ENCODE measurements at places on chromosomes 2 and 18. TPM values are rescaled to one million over a fixed set of nuclear protein-coding genes. Genes with fewer than 3 reads are reported as not detected.
A peak's percentile ranks its signal among the peaks of the same experiment; 100 is the strongest.

DNA sequence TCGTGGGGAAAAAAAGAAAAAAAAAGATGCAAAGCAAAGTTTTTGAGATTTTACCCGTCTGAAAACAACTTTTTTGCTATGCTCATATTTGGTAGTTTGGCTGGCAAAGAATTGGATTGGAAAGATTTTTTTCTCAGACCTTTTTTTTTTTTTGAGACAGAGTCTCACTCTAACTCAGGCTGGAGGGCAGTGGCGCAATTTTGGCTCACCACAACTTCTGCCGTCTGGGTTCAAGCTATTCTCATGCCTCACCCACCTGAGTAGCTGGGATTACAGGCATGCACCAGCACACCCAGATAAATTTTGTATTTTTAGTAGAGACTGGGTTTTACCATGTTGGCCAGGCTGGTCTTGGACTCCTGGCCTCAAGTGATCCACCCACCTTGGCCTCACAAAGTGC, 56.3 kb upstream of the TANC1 start:
- DNase-seq, result no peak

GRCh38 chr2:150441784-150442183, 45.7 kb downstream of the RND3 start:
- DNase-seq, result no peak

GRCh38 chr2:168355779-168356476, 100.1 kb upstream of the CERS6 start:
- no peak for DNase-seq

DNA sequence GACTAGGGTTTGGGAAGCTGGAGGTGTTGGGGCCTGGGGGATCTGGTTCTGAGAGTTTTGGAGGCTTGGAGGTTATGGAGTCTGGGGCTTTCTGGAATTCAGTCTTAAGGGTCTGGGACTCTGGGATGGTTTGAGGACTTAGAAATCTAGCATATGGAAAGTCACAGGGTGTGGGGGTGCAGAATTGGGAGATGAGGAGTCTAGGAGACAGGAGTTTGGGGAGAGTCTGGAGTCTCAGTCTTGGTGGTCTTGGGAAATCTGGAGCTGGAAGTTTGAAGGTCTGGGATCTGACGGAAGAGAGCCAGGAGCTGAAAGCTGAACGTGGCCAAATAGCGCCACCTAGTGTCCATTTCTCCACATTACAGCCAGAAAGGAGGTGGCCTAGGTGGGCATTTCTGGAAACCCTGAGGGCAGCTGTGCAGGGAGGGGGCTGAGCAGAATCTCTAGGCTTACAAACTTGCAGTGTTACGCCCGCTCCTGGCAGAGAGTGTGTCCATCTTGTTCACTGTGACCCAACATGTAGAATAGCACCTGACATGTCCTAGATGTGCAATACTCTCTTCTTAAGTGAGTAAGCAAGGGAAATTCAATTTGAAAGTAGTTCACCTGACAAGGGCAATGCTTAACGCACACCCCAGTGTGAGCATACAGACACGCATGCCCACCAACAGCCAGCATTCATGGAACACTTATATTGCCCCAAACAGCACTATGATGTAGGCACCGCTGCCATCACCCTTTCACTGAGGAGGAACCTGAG, 204.8 kb downstream of the TFCP2L1 start:
- DNase-seq, result peak; percentile 41

DNA sequence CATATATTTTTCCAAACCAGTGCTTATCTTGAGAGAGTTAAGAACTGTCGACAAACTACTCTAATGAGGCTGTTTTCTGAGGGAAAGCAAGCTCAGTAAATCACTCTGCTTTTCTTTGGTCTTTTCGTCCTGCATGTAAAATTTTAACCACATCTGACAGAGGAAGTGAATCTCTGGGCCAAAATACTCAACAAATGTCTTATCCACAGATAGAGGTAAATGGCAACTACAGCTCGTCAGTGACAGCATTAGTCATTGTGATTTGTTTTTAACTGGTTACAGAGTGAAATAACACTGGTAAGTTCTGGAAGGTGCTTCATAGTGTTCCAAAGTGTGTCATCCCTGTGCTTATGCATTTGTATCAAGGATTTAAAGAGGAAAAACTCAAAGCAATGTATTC, 82.6 kb upstream of the SLC8A1 start:
- no peak for DNase-seq

SNRNP27 gene
- 30.5 TPM for total RNA-seq

PRLH gene
- total RNA-seq, result not detected

TGFA gene
- total RNA-seq, result 111 TPM

WDR12 gene
- 19.5 TPM for total RNA-seq
